Testis (tissue), 5 donors: ENCODE measurements at places on chromosomes 1 and 21. TPM values are rescaled to one million over a fixed set of nuclear protein-coding genes. Genes with fewer than 3 reads are reported as not detected.

Gene A3GALT2
- 1.7 TPM for total RNA-seq

- H3K27me3 ChIP-seq, result no peaks in the 10 kb centered on the region
- peaks cover 17% of the 10 kb centered on the region for H3K4me1 ChIP-seq
- H3K27ac ChIP-seq, result no peak overlapping the region
- no peak overlapping the region for H3K4me3 ChIP-seq
- no peaks in the 10 kb centered on the region for H3K36me3 ChIP-seq
- no peak for DNase-seq
Observed at GRCh38 chr1:184563308-184563707, 176.5 kb downstream of the C1orf21 start.

GRCh38 chr1:180854001-180854400 lies 58.7 kb upstream of the KIAA1614 start:
- no peak for DNase-seq
- H3K4me1 ChIP-seq, result peaks cover 3% of the 10 kb centered on the region
- no peaks in the 10 kb centered on the region for H3K36me3 ChIP-seq
- H3K27ac ChIP-seq, result no peak overlapping the region
- H3K4me3 ChIP-seq, result no peak overlapping the region
- no peaks in the 10 kb centered on the region for H3K27me3 ChIP-seq

- peaks cover 23% of the 10 kb centered on the region for H3K4me1 ChIP-seq
- no peak overlapping the region for H3K4me3 ChIP-seq
- no peaks in the 10 kb centered on the region for H3K36me3 ChIP-seq
- peak; percentile 37 for DNase-seq
- no peaks in the 10 kb centered on the region for H3K27me3 ChIP-seq
Observed at GRCh38 chr1:39102537-39103327, 76.6 kb downstream of the NDUFS5 start.

GRCh38 chr1:88979749-88980116 lies 12.7 kb downstream of the KYAT3 start:
- no peaks in the 10 kb centered on the region for H3K36me3 ChIP-seq
- no peak overlapping the region for H3K27ac ChIP-seq
- no peak overlapping the region for H3K4me3 ChIP-seq
- no peak for DNase-seq

Gene C2CD4D
- 1.4 TPM for total RNA-seq

- no peaks in the 10 kb centered on the region for H3K27me3 ChIP-seq
- no peak for DNase-seq
- H3K4me1 ChIP-seq, result peaks cover 2% of the 10 kb centered on the region
- no peak overlapping the region for H3K27ac ChIP-seq
- no peaks in the 10 kb centered on the region for H3K36me3 ChIP-seq
Observed at GRCh38 chr1:214013614-214014377, 26.0 kb downstream of the PROX1 start.

- no peak for DNase-seq
- H3K4me1 ChIP-seq, result no peaks in the 10 kb centered on the region
- H3K27ac ChIP-seq, result no peak overlapping the region
- H3K27me3 ChIP-seq, result no peaks in the 10 kb centered on the region
Observed at GRCh38 chr1:14648391-14648790, 49.9 kb downstream of the KAZN start.

Gene HSPB7
- total RNA-seq, result 9.0 TPM

- no peak overlapping the region for H3K4me3 ChIP-seq
- H3K4me1 ChIP-seq, result no peaks in the 10 kb centered on the region
- no peak for DNase-seq
- no peak overlapping the region for H3K27ac ChIP-seq
Observed at GRCh38 chr1:90799326-90799725, 82.2 kb upstream of the BARHL2 start.

GRCh38 chr1:39080269-39080826 lies 54.2 kb downstream of the NDUFS5 start:
- peak overlapping the region; percentile 5 for H3K27ac ChIP-seq
- peaks cover 18% of the 10 kb centered on the region for H3K4me1 ChIP-seq
- H3K4me3 ChIP-seq, result peak overlapping the region; percentile 66
- H3K27me3 ChIP-seq, result no peaks in the 10 kb centered on the region
- H3K36me3 ChIP-seq, result no peaks in the 10 kb centered on the region

DNA sequence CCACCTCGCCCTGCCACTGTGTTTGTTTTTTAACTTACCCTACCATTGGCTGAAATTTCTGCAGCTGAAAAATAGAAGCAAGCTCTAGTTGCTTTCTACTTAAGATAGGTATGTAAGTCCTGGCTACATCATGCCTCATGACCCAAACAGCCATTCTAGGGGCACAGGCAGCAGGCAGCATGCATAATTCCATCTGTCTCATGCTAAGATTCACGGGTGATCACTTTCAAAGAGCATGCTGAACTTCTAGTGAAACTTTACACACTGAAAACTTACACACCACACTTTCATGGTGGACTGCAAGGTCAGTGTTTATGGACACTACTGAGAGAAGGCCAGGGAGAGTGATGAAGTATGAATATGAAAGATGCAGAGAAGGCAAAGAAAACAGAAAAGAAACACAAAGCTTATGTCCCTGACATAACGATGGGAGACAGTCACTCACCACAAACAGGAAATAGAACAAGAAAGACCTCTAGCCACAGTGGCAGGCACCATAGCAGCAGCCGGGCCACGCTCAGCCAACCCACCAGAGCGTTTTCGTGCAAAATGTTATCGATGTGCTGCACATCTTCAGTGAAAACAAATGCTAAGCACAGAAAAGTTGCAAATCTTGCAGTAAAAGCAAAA lies 102.3 kb upstream of the TIAM1 start:
- DNase-seq, result no peak
- H3K27ac ChIP-seq, result no peak overlapping the region
- H3K4me1 ChIP-seq, result peaks cover 27% of the 10 kb centered on the region
- H3K27me3 ChIP-seq, result no peaks in the 10 kb centered on the region
- no peak overlapping the region for H3K4me3 ChIP-seq

GRCh38 chr1:185795181-185795580 lies 61.0 kb downstream of the HMCN1 start:
- H3K27ac ChIP-seq, result no peak overlapping the region
- no peak overlapping the region for H3K4me3 ChIP-seq
- DNase-seq, result no peak
- no peaks in the 10 kb centered on the region for H3K4me1 ChIP-seq
- no peaks in the 10 kb centered on the region for H3K27me3 ChIP-seq

DNA sequence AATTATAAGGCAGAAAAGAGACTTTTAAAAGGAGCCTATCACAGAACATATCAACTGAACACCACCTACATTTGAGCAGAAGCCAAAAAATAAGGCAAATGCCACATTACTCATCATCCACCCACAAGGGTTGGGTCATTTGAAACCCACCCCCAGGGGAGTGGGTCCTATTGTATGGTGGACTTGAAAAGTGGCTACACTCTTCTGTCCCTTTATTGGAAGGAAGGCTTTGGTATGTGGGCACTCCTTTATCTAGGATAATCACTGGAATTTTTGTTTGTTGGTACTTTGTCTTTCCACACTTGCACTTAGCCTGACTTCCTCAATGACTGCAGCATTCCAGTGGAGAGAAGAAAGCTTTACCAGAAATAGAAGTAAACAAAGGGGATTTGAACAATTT lies 157.2 kb upstream of the COL11A1 start:
- no peaks in the 10 kb centered on the region for H3K36me3 ChIP-seq
- H3K27ac ChIP-seq, result no peak overlapping the region
- H3K27me3 ChIP-seq, result no peaks in the 10 kb centered on the region
- DNase-seq, result no peak

DNA sequence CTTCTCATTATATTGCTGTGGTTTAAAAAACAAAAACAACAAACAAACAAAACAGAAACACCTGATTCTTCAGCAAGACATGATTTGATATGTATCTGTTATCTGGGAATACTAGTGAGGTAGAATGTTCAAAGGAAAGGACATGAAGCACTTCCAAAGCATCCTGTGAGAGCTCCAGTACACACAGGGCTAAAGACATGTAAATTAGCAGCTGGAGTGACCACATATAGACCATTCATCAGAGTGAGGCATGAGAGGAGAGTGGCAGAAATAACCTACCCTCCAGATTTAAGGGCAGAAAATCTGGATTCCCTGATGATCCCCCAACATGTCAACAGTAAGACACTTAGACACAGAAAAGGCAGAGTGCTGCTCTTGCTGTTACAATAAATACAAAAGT lies 260.5 kb upstream of the CHRM3 start:
- no peak for DNase-seq
- H3K36me3 ChIP-seq, result no peaks in the 10 kb centered on the region
- no peaks in the 10 kb centered on the region for H3K27me3 ChIP-seq
- no peak overlapping the region for H3K27ac ChIP-seq

GRCh38 chr21:45618287-45618686 lies 25.2 kb upstream of the PCBP3 start:
- no peaks in the 10 kb centered on the region for H3K27me3 ChIP-seq
- H3K4me1 ChIP-seq, result no peaks in the 10 kb centered on the region
- no peak overlapping the region for H3K27ac ChIP-seq

Gene ZNF678
- 12.8 TPM for total RNA-seq

Gene PADI4
- not detected for total RNA-seq

Gene FCAMR
- not detected for total RNA-seq

GRCh38 chr1:105005594-105006195 lies 1256.0 kb downstream of the AMY1C start:
- H3K36me3 ChIP-seq, result no peaks in the 10 kb centered on the region
- no peak for DNase-seq
- no peak overlapping the region for H3K27ac ChIP-seq
- H3K4me3 ChIP-seq, result no peak overlapping the region
- H3K27me3 ChIP-seq, result no peaks in the 10 kb centered on the region

GRCh38 chr1:41158147-41158875 lies 83.8 kb downstream of the SCMH1 start:
- no peak overlapping the region for H3K27ac ChIP-seq
- no peaks in the 10 kb centered on the region for H3K27me3 ChIP-seq

- H3K27ac ChIP-seq, result no peak overlapping the region
- H3K4me1 ChIP-seq, result no peaks in the 10 kb centered on the region
- DNase-seq, result no peak
- no peaks in the 10 kb centered on the region for H3K27me3 ChIP-seq
- no peaks in the 10 kb centered on the region for H3K36me3 ChIP-seq
- no peak overlapping the region for H3K4me3 ChIP-seq
Observed at GRCh38 chr1:98102345-98103030, 181.7 kb upstream of the DPYD start.

GRCh38 chr21:30482130-30482529 lies 2.0 kb upstream of the KRTAP19-1 start:
- DNase-seq, result no peak
- H3K27ac ChIP-seq, result no peak overlapping the region
- H3K36me3 ChIP-seq, result no peaks in the 10 kb centered on the region

Gene GPA33
- total RNA-seq, result 0.63 TPM

GRCh38 chr21:29347274-29347681 lies 48.6 kb downstream of the BACH1 start:
- H3K4me3 ChIP-seq, result no peak overlapping the region
- DNase-seq, result no peak
- no peaks in the 10 kb centered on the region for H3K36me3 ChIP-seq
- no peaks in the 10 kb centered on the region for H3K27me3 ChIP-seq

DNA sequence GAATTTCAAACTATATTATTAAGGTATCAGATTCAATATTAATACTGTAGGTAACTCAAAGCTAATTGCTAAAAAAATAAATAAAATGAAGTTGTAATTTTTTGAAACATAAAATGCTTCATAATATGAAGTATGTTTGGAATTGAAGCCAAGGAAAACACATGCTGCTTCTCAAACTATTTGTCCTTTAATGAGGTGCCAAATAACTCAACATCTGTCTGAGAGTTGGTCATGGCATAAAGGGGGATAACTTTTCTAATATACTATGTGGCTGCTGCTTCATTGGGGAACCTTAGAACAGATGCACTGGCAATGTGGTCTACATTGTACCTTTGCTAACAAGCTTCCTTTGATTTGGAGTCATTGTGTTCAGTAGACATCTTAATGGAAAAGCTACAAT lies 96.7 kb downstream of the PDE4B start:
- DNase-seq, result no peak
- H3K27me3 ChIP-seq, result no peaks in the 10 kb centered on the region
- no peaks in the 10 kb centered on the region for H3K36me3 ChIP-seq
- no peak overlapping the region for H3K4me3 ChIP-seq
- H3K27ac ChIP-seq, result no peak overlapping the region

Gene SPOCD1
- total RNA-seq, result 36.0 TPM

Gene ESPN
- total RNA-seq, result 404 TPM

- peak; percentile 58 for DNase-seq
- no peaks in the 10 kb centered on the region for H3K27me3 ChIP-seq
- H3K27ac ChIP-seq, result no peak overlapping the region
- H3K36me3 ChIP-seq, result no peaks in the 10 kb centered on the region
- no peak overlapping the region for H3K4me3 ChIP-seq
Observed at GRCh38 chr1:235253219-235253962, 74.6 kb downstream of the ARID4B start.

DNA sequence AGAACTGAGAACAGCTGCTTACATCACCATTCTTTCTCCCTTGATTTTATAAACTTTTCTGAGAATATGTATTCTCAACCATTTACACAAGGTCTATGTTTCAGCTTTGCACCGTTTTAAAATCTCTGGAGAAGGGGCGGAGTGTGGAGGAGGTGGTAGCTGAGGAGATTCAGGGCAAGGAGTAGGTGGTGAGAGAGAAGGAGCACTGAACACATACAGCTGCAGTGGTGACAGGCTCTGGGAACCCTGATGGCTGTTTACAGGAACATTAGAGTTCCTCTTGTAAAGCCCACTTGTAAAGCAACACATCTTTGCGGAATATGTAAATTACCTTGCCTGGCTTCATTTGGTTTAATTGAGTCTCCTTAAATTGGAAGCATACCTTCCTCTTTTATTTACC lies 89.7 kb downstream of the SMYD2 start:
- no peak for DNase-seq
- H3K4me1 ChIP-seq, result peaks cover 10% of the 10 kb centered on the region
- no peaks in the 10 kb centered on the region for H3K36me3 ChIP-seq
- no peak overlapping the region for H3K4me3 ChIP-seq

Gene FAM167B
- 0.99 TPM for total RNA-seq
